ENCODE measurements at places on chromosomes 16 and 17. TPM values are rescaled to one million over a fixed set of nuclear protein-coding genes. Genes with fewer than 3 reads are reported as not detected.

- no peak for DNase-seq
Observed at GRCh38 chr16:88805887-88806393, 2.4 kb downstream of the CDT1 start.

- no peak for DNase-seq
Observed at GRCh38 chr16:9818702-9819101, 363.5 kb downstream of the GRIN2A start.

- no peak for DNase-seq
Observed at GRCh38 chr17:4769628-4770027, 2.1 kb upstream of the TM4SF5 start.

DNA sequence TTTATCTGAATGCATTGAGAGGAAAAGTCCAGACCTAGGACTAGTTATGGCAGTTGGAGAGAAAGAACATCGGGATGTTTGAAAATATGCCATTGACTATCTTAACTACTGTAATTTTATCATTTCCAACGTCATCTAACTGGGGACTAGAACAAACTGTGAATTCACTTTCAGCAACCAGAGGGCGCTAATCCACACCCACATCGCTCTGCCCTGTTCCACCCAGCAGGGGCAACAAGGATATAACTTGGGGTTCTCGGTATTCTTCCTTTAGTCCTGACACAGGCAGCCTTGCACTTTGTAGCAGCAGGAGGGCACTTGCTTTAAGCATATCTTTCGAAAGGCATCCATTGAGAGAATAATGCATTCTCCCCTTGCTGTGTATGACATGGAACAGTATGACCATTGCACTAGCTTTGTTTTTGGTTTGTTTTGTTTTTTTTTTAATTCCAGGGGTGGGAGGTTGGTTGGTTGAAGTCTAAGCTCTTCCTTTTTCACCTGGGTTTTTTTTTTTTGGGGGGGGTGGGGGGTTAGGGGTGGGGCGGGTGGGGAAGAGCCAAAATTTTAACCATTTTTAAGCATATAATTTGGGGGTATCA, 31.5 kb downstream of the SIAH1 start:
- DNase-seq, result peak; percentile 78

GRCh38 chr17:16989230-16989952, 17.5 kb upstream of the TNFRSF13B start:
- DNase-seq, result peak; percentile 52

The KRTAP1-5 gene
- total RNA-seq, result not detected

The CAPNS2 gene
- total RNA-seq, result not detected

The SLFN12 gene
- 5.4 TPM for total RNA-seq

The COG8 gene
- total RNA-seq, result 30.0 TPM

- DNase-seq, result no peak
Observed at GRCh38 chr16:57412584-57412983, 8.0 kb downstream of the CCL17 start.

DNA sequence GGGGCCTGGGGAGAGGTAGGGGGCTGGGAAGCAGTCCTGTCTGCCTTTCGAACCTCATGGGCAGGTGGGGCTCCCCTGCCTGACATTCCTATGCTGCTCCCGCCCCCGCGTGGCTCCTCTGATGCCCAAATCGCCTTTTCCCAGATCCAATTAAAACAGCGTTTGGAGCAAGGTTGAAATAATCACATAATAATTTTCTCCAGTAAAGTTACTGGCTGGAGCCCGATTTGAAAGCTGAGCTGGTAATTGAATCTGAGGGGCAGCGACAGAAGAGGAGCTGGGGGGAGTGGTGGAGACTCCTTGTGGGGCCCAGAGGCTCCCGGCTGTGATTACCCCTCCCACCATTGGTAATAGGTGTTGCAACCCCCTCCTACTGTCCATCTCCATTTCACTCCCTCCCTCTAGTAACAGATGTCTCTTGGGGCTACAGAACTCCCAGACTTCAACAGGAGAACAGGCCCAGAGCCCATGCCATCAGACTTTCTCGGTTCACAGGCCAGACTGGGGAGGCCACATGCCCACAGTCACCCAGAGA, 38.9 kb upstream of the C1QL1 start:
- no peak for DNase-seq

GRCh38 chr17:929586-929985, 50.0 kb downstream of the NXN start:
- no peak for DNase-seq

DNA sequence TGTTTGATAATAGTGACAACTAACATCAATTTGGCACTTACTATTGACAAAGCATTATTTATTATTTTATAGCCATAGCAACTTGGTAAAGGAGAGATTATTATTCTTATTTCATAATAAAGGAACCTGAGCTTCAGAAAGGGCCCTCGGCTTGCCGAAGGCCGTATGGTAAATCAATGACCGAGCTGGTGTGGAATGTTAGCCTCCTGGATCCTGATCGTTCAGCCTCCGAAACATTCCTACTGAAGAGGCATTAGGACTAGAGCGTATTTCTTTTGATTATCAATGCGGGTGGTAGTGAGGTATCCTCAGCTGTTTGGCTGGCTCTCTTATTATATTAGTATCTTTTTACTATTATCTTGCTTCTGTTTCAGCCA, 199.3 kb upstream of the TBX2 start:
- no peak for DNase-seq

DNA sequence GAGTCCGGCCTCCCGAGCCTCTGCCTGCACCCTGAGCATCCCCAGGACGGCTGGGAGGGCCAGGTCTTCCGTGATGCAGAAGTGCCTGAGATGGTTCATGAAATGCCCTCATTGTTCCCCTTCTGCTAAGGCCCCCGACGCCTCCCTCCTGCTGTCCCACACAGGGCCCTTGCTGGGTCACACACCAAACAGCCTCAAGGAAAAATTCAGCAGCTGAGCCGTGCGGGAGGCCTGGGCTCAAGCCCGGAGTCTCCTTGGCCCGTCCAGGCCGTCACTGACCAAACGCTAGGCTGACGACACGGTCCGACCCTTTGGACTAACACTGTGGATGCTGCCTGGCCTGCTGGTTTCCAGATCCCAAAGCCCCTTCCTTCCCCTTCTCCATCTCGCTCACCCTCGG, 90.2 kb downstream of the RTN4RL1 start:
- no peak for DNase-seq

The RNF166 gene
- 44.0 TPM for total RNA-seq

- DNase-seq, result no peak
Observed at GRCh38 chr17:50331085-50331791, 14.7 kb upstream of the XYLT2 start.
